Testis (tissue), 5 donors: ENCODE measurements at places on chromosomes 5 and 9. TPM values are rescaled to one million over a fixed set of nuclear protein-coding genes. Genes with fewer than 3 reads are reported as not detected.

The CD274 gene
- 4.6 TPM for polyA plus RNA-seq

The SPINK7 gene
- not detected for polyA plus RNA-seq

The LCN15 gene
- polyA plus RNA-seq = 0.41 TPM

The TEK gene
- 3.7 TPM for polyA plus RNA-seq

The EIF4EBP3 gene
- polyA plus RNA-seq = 47.3 TPM

The ELAVL2 gene
- polyA plus RNA-seq = 52.7 TPM

The PDE6A gene
- polyA plus RNA-seq = 2.9 TPM

The RALGPS1 gene
- 35.9 TPM for polyA plus RNA-seq

The PHYHD1 gene
- polyA plus RNA-seq = 15.1 TPM

The F2RL2 gene
- 0.20 TPM for polyA plus RNA-seq

The PCDHA6 gene
- polyA plus RNA-seq = 0.88 TPM

The DND1 gene
- 21.8 TPM for polyA plus RNA-seq

The LEAP2 gene
- 3.6 TPM for polyA plus RNA-seq

The DEPDC1B gene
- 23.6 TPM for polyA plus RNA-seq

The PTGES gene
- polyA plus RNA-seq = 41.8 TPM

The SPTLC1 gene
- 71.6 TPM for polyA plus RNA-seq

The FRRS1L gene
- polyA plus RNA-seq = 6.0 TPM

The ATOX1 gene
- polyA plus RNA-seq = 115 TPM

The PIP5KL1 gene
- 3.9 TPM for polyA plus RNA-seq

The TRIP13 gene
- polyA plus RNA-seq = 71.6 TPM

The DOCK8 gene
- 46.7 TPM for polyA plus RNA-seq

The SURF6 gene
- polyA plus RNA-seq = 19.8 TPM

The PCDHGB4 gene
- polyA plus RNA-seq = 1.0 TPM

The INIP gene
- polyA plus RNA-seq = 16.1 TPM

The ST8SIA4 gene
- 0.94 TPM for polyA plus RNA-seq

The TAF1L gene
- 3.0 TPM for polyA plus RNA-seq

The TLX3 gene
- 0.21 TPM for polyA plus RNA-seq

The PCDHGA9 gene
- polyA plus RNA-seq = 1.1 TPM

The ACOT12 gene
- polyA plus RNA-seq = 0.44 TPM

The RPL12 gene
- 1,237 TPM for polyA plus RNA-seq

The AFF4 gene
- polyA plus RNA-seq = 57.2 TPM

The NR5A1 gene
- polyA plus RNA-seq = 28.7 TPM

The SGTB gene
- polyA plus RNA-seq = 2.3 TPM

The SHC3 gene
- polyA plus RNA-seq = 0.82 TPM

The NELFB gene
- polyA plus RNA-seq = 55.0 TPM
